ENCODE measurements at places on chromosomes 1 and 21.

- DNase-seq = peak; percentile 39
Observed at GRCh38 chr1:203338335-203339036, 12.4 kb downstream of the FMOD start.

DNA sequence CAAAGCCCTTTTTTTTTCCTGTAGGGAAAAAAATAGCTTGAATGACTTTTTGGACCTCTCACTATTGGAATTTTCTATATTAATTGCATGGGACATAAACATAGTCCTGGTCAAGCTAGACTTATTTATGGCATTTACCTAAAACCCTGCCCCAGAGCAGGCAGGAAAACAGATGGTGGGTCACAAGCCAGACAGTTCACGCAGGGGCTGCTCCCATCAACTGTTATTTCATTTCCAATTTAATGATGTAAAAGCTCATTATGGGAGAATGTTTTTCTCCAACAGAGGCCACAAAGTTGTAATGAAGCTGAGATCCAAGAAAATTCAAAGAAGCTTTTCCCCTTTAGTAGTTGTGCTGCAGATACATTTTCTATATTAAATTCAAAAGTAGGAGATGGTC, 99.2 kb downstream of the SGIP1 start:
- no peak for DNase-seq

GRCh38 chr1:17632541-17633184, 93.2 kb downstream of the ARHGEF10L start:
- DNase-seq = no peak

- no peak for DNase-seq
Observed at GRCh38 chr1:173190101-173190936, 16.8 kb downstream of the TNFSF4 start.

- no peak for DNase-seq
Observed at GRCh38 chr21:26563856-26564503, 9.1 kb downstream of the CYYR1 start.

DNA sequence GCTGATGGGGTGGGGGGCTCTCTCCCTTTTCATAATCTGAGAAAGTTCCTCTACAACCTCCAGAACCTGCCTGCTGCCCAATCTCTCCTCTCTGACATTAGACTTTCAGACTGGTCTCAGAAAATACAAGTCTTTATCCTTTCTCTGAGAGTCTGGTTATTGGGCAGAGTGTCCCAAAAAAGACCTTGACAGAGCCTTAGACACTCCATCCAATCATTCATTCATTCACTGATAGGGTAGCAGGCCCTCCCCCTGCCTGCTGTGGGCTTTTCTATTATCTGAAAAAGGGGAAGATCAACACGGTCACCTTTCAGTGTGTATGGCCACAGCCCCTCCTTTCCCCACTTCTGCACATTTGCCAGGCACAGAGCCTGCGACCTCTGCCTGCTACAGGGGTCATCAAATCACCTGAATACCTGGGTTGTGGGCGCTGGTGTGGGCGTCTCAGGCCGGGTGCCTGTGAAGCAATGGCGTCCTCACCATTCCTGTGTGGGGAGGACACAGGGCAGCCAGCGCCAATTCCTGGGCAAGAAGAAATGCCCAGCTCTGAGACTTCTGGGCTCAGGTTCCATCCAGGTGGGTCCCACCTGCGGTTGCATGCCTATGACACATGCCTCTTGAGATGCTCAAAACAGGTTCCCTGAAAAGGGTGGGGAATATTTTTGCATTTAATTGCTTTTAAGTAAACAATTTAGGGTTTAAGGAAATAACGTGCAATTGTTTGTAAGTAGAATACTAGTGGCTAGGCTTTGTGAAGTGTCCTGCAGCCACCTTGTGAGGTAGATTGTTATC, 52.8 kb downstream of the ELK4 start:
- DNase-seq = no peak

GRCh38 chr21:42463861-42464515, 32.0 kb downstream of the RSPH1 start:
- peak; percentile 52 for DNase-seq

DNA sequence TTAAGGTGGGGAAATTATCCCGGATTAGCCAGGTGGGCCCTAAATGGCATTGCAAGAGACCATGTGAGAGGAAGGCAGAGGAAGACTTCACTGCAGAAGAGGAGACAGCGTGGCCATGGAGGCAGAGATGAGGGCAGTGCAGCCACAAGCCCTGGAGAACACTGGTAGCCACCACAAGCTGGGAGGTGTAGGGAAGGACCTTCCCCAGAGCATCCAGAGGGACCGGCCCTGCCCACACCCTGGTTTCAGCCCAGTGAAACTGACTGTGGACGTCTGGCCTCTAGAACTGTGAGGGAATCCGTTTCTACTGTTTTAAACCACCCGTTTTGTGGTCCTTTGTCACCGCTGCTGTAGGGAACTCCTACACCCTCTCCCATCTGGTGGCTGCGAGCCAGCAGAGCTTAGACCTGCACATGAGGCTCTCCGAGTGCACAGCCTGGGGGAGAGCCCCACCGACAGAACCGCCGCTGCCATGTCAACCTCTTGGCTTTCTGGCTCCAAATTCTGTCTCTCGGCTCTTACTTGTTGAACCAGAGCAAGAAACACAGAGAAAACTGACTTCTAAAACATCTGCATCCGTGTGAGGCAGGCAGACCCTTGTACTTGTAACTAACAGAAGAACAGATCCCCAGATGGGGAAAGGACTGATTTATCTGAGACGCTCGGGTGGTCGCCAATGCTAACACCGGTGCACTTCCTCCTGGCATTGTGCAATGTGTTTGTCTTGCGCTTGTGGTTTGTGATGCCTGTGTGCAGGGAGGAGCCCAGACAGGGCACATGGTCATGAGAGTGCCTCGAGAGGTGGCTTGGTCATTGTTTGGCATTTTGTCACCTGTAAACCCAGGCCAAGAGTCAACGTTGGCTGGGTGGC, 90.8 kb upstream of the TMPRSS2 start:
- no peak for DNase-seq

DNA sequence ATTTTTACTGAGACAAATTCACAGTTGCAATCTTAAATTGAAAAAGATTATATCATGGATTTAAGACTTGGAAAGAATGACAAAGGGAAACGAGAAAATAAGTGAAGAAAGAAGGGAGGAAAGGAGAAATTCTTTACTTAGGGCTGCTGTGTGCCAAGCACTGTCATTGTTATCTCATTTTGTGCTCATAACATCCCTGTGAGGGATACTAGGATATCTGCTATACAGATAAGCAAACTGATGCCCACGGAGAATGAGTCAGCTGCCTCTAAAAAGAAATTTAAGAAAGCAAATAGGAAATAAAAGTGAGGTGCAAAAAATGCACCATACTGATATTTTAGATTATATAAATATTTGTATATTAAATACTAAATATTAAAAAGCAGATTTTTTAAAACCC, 183.6 kb upstream of the NR5A2 start:
- DNase-seq = no peak
